NCI-H1417 (cell line): ENCODE measurements at places on chromosomes 16 and 17.
A peak's percentile ranks its signal among the peaks of the same experiment; 100 is the strongest.

DNA sequence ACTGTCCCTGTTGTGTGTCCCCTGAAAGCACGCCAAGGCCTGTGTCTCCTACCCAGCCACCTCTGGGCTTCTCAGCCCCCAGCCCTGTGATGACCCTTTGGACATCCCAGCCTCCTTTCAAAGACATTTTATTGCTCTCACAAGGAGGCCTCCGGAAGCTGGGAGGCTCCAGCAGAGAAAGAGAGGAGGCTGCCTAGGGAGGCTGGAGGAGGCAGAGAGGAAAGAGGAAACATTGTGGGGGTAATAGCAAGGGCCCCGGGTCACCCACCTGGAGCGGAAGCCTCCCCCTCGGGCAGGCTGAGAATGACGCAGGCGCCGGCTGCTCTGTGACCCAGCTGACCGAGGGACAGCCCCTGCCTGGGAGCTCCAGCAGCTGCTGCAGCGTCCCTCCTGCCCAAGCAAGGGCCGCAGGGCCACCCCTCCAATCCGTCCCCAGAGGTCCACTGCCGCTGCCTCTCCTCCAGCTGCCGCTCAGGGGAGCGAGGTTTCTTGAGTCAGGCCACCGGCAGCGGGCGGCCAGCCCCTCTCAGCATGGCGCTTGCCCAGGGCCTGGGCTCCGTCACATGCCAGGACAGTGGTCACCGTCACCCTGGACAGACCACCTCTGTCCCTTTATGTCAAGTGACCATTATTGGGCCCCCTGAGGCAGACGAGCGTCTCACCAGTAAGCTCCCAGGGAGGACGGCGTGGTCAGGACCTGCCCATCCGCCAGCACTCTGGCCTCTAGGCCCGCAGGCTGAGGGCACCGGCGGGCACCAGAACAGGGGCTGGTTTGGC, 29.3 kb downstream of the ACTG1 start:
- peak; percentile 67 for DNase-seq

- no peak for DNase-seq
Measured at GRCh38 chr17:14971054-14971453, 294.1 kb downstream of the PMP22 start.

- DNase-seq: no peak
Measured at GRCh38 chr17:50909765-50910605, 43.8 kb upstream of the TOB1 start.

DNA sequence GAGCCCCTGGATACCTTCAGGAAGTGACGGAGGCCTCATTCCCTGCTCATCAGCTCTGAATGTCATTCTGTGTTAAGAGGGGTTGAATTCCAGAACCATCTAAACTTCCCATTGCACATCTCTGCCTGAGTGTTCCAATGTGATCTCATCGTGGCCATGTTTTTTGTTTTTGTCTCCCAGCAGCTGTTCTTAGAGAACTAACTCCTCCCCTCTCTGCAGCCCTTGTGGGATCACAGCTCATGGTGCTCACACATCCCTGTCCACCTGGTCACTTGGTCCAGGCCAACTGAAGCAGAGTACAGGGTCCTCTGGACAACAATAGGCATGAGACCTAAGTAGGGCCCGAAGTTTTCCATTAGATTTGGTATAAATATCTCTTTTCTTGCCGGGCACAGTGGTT, 6.0 kb upstream of the SYT17 start:
- DNase-seq: no peak

- no peak for DNase-seq
Measured at GRCh38 chr16:89801800-89802199, 14.6 kb downstream of the FANCA start.

DNA sequence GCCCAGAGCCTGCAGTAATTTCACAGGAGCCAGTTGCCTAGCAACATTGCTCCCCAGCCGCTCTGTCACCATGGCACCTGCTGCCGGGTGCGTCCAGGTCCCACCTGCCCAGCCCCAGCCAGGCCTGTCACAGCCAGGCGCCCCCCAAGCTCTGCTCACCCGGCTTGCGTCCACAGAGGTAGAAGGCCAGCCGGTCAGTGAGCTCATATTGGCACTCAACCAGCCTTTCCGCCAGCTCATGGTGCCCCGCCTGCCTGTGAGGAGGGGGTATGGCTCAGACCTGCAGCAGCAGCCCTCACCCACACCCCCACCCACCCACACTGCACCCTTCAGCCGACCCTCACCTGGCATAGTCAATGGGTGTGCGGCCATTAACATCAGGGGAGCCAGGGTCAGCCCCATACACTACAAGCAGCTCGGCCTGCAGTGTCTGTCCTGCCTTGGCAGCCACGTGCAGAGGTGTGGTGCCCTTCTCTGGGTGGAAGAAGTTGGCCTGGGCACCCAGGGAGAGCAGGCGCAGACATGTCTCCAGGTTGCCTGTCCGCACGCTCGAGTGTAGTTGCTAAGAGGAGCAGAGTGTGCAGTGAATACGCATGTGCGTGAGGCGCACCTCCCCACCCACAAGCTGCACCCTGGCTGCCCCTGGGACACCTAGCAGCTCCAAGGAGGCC, 7.7 kb downstream of the GIT1 start:
- peak; percentile 62 for DNase-seq
